ENCODE measurements at places on chromosomes 16 and 17.

- peak; percentile 49 for DNase-seq
Observed at GRCh38 chr17:43917348-43918025, 10.2 kb upstream of the MPP2 start.

- no peak for DNase-seq
Observed at GRCh38 chr17:1074886-1075605, 78.1 kb downstream of the TIMM22 start.

- no peak for DNase-seq
Observed at GRCh38 chr17:63452046-63452961, 6.2 kb upstream of the CYB561 start.

DNA sequence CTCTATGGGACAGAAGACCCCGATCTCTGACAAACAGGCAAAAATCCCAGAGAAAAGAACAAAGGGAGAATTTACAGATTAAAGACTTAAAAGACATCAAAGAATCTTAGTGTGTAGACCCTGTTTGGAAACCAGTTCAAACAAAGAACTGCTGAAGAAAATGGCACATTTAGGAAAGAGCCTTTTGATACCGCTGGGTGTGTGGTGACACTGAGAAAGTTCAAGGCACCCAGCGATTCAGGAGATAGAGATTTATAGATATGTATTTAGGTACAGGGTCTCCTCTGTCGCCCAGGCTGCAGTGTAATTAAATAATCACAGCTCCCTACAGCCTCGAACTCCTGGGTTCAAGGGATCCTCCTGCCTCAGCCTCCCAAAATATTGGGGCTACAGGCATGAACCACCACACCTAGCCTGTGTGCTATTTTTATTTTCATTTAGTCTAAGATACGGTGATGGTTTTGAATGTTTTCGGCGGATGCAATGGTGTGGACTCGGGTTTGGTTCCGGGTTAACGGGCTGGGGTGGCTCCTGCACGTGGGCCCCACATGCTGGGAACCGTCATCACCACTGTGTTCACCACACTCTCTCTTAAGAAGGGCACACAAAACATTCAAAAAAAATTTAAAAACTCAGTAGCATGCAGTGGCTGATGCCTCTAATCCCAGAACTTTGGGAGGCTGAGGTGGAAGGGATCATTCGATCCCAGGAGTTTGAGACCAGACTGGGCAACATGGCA lies 114.0 kb downstream of the ZNF778 start:
- no peak for DNase-seq

GRCh38 chr17:56141046-56141839 lies 12.0 kb upstream of the ANKFN1 start:
- DNase-seq: no peak

GRCh38 chr16:30438835-30439234 lies 6.8 kb downstream of the SEPHS2 start:
- DNase-seq: no peak

- DNase-seq: no peak
Observed at GRCh38 chr17:81461607-81462500, 50.7 kb downstream of the ACTG1 start.

- no peak for DNase-seq
Observed at GRCh38 chr16:66701026-66701425, 4.5 kb upstream of the CMTM4 start.

GRCh38 chr17:59067340-59067739 lies 39.3 kb downstream of the TRIM37 start:
- DNase-seq: no peak

- DNase-seq: peak; percentile 30
Observed at GRCh38 chr17:48113201-48113676, 5.7 kb downstream of the SNX11 start.

DNA sequence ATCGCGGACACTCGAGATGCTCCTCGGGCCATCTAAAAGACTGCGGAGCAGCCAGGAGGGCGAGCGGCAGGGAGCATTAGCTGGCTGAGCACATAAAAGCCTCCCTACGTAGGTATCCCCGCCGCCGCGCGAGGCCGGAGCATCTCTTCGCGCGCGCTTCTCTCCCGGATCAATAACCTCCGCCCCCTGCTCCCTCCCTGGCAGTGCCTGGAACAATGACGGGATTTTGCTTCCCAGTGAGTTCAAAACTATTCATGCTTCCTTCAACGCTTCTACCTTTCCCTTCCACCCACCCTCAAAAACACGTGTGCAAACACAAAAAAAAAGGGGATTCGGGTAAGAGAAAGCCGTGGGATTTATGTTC lies 984 bp downstream of the CENPV start:
- DNase-seq: peak; percentile 21

- DNase-seq: peak; percentile 72
Observed at GRCh38 chr17:79844869-79845600, 5.8 kb upstream of the CBX4 start.

DNA sequence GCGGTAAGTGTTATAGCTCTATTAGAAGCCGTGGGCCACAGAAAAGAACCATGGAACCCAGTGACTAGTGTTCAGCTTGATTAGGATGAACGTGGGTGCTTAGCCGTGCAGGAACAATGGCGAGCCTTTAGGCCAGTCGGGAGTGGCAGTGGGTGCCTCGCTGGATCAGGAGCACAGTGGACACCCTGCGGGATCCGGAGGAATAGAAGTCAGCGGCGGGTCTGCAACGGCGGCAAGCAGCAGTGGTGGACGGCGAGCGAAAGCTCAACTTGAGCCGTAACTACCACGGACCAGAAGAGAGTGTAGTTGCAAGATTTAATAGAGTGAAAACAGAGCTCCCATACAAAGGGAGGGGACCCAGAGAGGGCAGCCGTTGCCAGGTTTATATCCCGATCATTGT lies 37.3 kb upstream of the CDH15 start:
- no peak for DNase-seq

GRCh38 chr17:977166-977565 lies 2.4 kb downstream of the NXN start:
- no peak for DNase-seq

DNA sequence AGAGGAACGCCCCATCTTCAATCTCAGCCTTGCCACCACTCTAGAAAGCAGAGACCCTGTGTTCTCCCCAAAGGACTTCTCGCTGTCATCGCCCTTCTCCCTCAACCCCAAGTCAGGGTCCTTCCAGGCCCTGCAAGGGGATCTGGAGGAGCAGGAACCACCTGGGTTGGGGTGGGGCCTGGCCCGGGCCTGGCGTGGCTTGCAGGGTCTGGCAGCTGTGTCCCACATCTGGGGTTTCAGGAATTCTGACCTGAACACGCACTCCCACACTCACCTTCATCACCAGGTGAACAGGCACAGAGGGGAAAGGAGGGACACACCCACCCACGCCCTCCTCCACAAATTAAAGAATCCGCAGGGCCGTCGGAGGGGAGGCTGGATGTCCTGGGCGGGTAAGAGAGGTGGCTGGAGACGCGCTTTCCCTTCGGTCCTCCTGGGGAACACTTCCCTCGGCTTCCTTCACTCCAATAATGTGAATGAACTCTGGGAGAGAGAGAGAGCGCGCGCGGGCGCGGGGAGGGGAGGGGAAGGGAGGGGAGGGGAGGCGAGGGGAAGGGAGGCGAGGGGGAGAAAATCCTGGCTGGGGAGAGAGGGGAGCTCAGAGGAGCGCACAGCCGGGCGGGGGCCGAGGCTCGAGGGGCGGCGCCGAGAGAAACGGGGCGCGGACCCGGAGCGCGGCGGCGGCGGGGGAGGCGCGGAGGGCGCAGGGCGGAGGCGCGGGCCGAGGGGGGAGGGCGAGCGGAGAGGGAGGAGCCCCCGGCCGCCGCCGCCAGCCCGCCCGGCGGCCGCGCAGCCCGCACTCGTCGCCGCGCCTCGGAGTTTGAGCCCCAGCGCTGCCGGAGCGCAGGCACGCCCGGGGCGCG lies at the start of gene CACNG4:
TSS of gene CACNG4 (plus strand) at position 799 of the 863 bp plus-strand sequence. CDS start 205 bp downstream, outside the sequence.
- no peak for DNase-seq

- DNase-seq: no peak
Observed at GRCh38 chr16:53092284-53092683, 37.5 kb downstream of the CHD9 start.

DNA sequence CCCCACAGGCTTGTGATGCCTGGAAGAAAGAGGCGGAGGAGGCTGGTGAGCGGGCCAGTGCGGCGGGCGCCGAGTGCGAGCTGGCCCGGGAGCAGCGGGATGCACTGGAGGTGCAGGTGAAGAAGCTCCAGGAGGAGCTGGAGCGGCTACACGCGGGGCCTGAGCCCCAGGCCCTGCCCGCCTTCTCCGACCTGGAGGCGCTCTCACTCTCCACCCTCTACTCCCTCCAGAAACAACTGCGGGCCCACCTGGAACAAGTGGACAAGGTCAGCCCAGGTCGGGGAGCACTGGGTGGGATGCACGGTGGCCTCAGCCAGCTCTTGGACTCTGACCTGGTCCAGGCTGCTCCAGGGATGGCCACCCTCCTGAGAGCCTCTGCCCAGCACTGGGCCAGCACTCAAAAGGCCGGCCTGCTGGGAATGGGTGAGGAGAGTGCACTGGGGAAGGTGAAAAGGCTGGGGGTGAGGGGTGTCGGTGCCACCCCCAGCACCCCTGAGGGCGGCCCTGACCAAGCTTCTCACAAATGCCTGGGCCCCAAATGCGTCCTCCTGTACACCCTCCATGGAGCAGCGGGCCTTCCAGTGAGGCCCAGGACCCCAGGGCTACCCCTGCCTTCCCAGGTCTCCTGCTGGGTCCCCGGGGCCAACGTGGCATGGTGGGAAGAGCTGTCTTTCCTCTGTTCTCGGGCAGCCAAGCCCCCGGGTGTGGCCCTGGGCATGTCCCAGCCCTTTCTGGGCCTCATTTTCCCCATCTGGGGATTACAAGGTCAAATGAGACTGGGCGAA lies 20.8 kb downstream of the UNC13D start:
- DNase-seq: no peak

DNA sequence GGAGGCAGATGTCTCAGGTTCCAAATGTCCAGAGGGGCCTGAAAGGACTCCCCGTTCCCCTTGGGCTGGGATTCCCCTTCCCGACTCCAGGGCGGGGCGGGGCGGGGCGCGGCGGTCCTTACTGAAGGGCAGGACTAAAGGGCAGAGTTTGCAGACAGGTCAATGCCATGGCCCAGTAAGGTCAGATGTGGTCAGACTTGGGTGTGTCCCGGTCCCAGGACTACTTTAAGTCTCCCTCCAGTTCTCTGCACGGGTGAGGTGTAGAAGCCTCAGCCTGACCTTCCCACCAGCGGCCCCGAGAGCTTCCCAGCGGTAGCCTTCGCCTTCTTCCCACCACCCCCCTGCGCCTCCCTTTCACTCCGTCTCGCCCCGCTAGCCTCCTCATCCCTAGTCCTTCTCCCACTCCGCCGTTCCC lies 532 bp downstream of the KDM6B start:
- no peak for DNase-seq

- no peak for DNase-seq
Observed at GRCh38 chr16:12721841-12722421, 81.8 kb downstream of the CPPED1 start.

- DNase-seq: no peak
Observed at GRCh38 chr16:73046849-73047214, 1.1 kb downstream of the ZFHX3 start.

GRCh38 chr17:75111777-75112335 lies 2.1 kb downstream of the ARMC7 start:
- DNase-seq: no peak

DNA sequence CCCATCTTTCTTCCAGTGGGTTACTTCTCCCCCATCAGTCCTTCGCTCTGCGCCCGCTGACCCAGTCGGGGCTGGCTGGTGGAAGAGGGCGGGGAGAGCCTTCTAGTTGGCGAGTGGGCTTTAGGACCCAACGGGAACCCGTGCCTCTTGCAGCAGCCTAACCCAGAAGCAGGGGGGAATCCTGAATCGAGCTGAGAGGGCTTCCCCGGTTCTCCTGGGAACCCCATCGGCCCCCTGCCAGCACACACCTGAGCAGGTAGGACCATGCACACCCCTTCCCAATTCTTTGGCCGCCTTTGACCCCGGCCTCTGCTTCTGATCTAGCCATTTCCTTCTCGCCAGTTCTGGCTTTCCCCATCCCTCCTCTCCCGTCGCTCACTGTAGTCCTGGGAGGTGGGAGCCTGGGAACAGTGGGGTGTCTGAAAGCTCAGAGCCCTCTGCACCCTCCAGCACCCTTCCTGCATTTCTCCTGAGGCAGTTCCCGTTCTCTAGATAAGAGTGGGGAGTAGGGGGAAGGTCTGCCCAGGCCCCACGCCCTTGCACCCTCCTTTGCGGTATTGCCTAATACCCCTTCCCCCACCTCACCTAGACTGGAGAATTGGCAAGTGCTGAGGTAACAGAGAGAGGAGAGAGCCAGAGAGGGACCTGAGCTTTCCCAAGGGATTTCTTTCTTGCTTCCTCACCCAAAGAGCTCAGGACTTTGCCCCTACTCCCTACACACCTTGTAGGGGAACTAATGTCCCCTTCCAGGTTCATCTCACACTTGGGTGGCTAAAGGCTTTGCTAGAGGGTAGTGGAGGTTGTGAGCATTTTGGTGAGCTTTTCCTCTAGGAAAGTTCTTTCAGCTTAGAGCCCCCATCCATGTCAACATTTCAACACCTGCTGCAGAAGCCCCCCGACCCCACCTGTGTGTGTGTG lies at the start of gene RARA:
TSS of gene RARA (plus strand) at position 150 of the 918 bp plus-strand sequence. CDS start 22,039 bp downstream, outside the sequence.
- DNase-seq: no peak

DNA sequence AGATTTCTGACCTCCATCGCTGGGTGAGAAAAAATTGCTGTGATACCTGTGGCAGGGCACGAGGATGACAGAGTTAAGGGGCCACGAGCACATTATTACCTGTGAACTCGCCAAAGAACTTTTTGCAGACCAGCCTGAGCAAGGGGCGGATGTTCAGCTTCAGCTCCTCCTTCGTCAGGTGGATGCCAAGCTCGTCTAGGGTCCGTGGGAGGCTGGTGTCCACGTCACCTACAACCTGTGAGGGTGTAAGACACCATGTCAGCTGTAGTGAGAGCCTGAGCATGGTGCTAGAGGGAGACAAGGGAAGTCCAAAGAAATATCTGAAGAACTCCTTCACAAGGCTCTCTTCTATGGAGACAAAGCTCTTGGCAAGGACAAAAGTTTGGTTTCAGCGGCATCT lies 17.1 kb downstream of the HIGD1B start:
- DNase-seq: no peak

GRCh38 chr17:59914274-59914854 lies 21.4 kb downstream of the RPS6KB1 start:
- no peak for DNase-seq

GRCh38 chr16:67932462-67932840 lies 789 bp upstream of the CTRL start:
- no peak for DNase-seq

DNA sequence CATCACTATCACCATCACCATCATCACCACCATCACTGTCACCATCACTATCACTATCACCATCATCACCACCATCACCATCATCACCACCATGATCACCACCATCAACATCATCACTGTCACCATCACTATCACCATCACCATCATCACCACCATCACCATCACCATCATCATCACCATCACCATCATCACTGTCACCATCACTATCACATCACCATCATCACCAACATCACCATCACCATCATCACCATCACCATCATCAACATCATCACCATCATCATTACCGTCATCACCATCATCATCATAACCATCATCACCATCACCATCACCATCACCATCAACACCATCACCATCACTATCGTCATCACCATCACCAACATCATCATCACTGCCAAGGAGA lies 273.8 kb downstream of the FOXL1 start:
- no peak for DNase-seq
